HuH-7 (cell line): ENCODE measurements at places on chromosomes 16 and 17.

- DNase-seq, result no peak
These were observed 31.7 kb downstream of the RPH3AL start for GRCh38 chr17:320809-321385.

DNA sequence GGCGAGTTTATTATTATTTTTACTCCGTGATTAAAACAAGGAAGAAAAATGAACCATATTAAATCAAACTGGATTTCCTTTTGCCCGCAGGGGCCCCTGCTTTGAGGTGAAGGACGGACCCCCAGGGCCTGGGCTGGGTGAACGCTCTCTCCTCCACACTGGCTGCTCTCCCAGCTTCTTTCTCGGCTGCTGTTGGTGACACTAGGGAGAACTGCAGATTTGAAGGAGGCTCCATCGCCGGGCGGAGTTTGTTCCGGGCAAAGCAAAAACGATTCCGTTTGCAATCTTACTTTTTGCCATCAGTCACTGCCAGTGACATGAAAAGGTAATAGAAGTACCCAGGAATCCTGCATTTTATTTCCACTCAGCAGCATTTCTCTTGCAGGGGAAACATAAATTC lies 221.6 kb upstream of the SDK2 start:
- DNase-seq, result no peak

- DNase-seq, result no peak
These were observed 18.3 kb downstream of the NT5M start for GRCh38 chr17:17321356-17322025.

DNA sequence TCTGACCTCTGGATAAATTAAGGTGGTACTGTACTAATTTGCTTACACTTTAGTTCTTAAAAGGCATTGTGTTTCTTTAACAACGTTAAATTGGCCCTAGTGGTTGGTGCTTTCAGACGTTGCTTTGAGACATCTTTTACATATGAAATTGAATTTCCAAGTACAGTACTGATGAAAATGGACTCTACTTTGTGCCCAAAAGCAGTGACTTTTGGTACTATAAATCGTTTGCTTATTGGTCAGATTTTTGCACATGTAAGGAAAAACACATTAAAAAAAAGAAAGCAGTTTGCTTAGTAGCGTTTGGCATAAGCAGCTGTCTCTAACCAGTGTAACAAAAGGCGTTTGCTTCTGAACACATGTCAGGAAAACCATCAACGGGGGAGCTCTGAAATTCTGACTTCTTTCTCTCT lies 139.6 kb downstream of the CDK5R1 start:
- no peak for DNase-seq

DNA sequence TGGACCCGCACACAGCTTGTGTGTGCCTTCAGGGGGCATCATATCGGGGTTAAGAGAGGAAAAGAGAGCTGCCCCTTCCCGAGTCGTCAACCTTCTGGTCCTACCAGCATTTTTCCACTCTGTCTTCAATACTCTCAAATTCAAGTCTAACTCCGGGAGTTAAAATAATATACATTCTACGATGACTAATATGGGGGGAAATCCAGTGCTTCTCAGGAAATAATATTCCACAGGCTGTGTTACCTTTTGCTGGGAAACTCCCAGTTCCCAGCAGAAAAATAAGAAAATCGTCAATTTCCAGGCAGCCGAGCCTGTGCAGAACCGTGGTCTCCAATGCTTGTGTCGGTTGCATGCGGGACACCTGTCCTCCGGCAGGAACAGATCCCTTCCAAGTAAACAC lies 105.0 kb upstream of the FOXF1 start:
- DNase-seq, result no peak

DNA sequence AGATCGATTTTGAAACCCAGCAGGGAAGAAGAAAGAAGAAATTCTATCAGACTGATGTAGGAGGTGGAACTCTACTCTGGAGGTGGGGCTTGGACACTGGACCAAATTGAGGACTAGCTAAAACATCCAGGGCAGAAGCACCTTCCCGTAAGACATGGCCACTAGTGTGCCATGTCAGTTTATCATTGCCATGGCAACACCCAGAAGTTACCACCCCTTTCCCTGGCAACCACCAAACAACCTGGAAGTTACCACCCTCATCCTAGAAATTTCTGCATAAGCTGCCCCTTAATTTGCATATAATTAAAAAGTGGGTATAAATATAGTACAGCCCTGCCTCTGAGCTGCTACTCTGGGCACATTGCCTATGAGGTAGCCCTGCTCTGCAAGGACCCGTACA lies 66.7 kb downstream of the NACA2 start:
- DNase-seq, result no peak

GRCh38 chr16:23575834-23576233 lies 18.3 kb downstream of the UBFD1 start:
- no peak for DNase-seq

DNA sequence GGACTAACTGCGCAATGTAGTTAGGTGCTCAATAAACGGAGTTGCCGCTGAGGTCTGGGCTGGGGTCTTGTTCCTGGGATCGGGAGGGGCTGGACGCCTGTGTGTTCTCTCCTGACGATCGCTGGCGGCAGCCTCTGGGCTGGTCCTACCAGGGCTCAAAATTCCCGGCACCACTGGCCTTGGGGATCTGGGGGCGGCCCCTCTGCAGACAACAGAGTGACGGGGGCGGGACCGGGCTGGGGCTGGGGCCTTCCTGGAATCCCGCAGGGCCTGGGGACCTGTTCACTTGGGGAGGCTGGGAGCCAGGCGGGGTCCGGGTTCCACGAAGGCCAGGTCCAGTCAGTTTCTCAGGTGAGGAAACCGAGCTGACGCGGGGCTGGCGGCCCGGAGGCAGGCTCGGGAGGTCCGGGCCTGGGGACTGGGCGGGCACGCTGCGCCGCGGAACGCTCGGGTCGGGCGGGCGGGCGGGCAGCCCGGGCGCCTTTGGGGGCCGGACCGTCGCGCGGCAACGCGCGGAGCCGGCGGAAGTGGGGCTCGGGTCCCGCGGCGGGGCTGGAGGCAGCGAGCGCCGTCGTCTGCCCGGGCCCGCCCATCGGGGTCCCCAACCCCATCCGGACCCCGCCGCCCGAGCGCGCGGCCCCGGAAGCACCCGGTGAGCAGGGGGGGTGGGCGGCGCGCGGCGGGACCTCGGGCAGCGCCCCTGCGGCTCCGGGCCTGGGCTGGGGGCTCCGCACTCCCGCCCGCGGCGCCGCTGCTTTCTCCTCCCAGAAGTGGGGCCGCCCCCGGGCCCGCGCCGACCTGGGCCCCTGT lies at the start of gene PIGQ:
PIGQ (plus strand) TSS at position 524 of the 810 bp plus-strand sequence. CDS start 4,107 bp downstream, outside the sequence.
- peak; percentile 74 for DNase-seq

DNA sequence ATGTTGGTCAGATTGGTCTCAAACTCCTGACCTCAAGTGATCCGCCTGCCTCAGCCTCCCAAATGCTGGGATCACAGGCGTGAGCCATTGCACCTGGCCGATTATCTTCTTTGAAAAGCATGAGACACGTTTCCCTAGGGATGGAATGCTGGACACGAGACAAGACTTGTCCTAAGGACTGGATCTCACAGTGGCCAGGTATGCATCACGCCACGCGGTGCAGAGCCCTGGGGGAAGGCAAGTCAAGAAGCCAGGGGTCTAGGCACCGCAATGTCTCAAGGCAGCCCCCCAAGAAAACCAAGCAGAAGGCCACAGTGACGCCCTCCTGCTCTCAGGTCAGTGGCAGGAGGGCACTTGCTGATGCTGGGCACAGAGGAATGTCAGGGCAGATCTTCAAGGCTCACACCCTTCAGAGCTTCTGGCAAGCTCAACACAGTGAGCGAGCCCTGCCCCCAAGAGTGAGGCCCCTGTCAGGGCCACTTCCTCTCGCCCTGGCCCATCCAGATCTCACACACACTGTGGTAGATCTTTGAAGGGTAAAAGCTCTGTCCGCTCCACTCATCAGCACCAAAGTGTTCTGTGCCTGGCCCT lies 134.7 kb downstream of the ZNF778 start:
- no peak for DNase-seq
